H1 (cell line): ENCODE measurements at places on chromosomes 7 and 10. TPM values are rescaled to one million over a fixed set of nuclear protein-coding genes. Genes with fewer than 3 reads are reported as not detected.

The DTX2 gene
- total RNA-seq: 55.6 and 59.1 TPM in 2 replicates

The ADARB2 gene
- total RNA-seq: 2.7 and 2.8 TPM in 2 replicates

The FBXO24 gene
- total RNA-seq: 0.35 and 0.59 TPM in 2 replicates

DNA sequence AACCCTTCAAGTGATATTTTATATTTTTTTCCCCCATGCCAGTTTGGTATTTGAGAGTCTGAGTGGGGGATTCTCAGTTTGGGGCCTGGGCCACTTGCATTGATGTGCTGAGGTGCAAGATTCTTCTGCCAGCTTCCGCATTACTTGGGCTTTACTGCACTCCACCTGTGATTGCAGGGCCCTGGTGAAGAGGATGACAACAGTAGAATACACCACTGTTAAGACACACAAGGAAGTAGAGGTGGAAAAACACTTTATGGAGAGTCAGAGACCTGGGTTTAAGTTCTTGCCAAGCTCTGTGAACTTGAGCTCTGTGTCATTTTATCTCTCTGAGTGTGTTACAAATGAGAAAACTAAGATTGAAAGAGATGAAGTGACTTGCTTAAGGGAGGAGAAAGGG is 209.4 kb downstream of the LRMDA start:
- H3K4me1 ChIP-seq: no peaks in the 10 kb centered on the region
- H3K27ac ChIP-seq: no peak overlapping the region
- no peak overlapping the region for H3K4me3 ChIP-seq
- no peaks in the 10 kb centered on the region for H3K36me3 ChIP-seq
- no peaks in the 10 kb centered on the region for H3K27me3 ChIP-seq

- H3K36me3 ChIP-seq: no peaks in the 10 kb centered on the region
- no peaks in the 10 kb centered on the region for H3K27me3 ChIP-seq
- DNase-seq: no peak
- no peaks in the 10 kb centered on the region for H3K4me1 ChIP-seq
- no peak overlapping the region for H3K4me3 ChIP-seq
These were observed 141.8 kb upstream of the FGFR2 start for GRCh38 chr10:121740069-121740468.

DNA sequence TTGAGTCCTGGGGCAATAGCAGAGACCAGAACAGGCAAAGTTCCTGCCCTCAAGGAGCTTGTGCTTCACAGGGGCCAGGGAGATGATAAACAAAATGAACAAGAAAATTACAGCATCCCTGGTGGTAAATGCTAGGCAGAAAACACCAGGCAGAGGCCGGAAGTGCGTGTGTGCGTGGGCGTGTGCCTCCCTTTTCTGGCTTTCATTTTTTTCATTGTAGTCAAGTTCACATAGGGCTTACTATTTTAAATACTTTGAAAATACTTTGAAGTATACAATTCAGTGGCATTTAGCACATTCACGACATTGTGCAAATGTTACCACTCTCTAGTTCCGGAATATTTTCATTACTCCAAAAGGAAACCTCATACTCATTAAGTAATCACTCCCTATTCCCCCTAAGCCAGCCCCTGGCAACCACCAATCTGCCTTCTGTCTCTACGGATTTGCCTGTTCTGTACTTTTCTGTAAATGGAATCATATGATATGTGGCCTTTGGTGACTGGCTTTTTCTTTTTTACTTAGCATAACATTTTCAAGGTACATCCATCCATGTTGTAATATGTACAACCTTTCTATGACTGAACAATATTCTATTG is 88.1 kb upstream of the PDCD4 start:
- no peaks in the 10 kb centered on the region for H3K27me3 ChIP-seq
- H3K4me3 ChIP-seq: no peak overlapping the region
- H3K27ac ChIP-seq: no peak overlapping the region
- H3K36me3 ChIP-seq: no peaks in the 10 kb centered on the region
- no peaks in the 10 kb centered on the region for H3K4me1 ChIP-seq
- no peak for DNase-seq

GRCh38 chr7:28847681-28848080 is 110.4 kb downstream of the TRIL start:
- DNase-seq: no peak
- no peaks in the 10 kb centered on the region for H3K36me3 ChIP-seq
- H3K27ac ChIP-seq: no peak overlapping the region
- H3K4me3 ChIP-seq: no peak overlapping the region
- H3K4me1 ChIP-seq: no peaks in the 10 kb centered on the region

- H3K36me3 ChIP-seq: no peaks in the 10 kb centered on the region
- no peaks in the 10 kb centered on the region for H3K27me3 ChIP-seq
- H3K4me1 ChIP-seq: no peaks in the 10 kb centered on the region
- no peak for DNase-seq
These were observed 143.8 kb downstream of the TES start for GRCh38 chr7:116354171-116354545.

DNA sequence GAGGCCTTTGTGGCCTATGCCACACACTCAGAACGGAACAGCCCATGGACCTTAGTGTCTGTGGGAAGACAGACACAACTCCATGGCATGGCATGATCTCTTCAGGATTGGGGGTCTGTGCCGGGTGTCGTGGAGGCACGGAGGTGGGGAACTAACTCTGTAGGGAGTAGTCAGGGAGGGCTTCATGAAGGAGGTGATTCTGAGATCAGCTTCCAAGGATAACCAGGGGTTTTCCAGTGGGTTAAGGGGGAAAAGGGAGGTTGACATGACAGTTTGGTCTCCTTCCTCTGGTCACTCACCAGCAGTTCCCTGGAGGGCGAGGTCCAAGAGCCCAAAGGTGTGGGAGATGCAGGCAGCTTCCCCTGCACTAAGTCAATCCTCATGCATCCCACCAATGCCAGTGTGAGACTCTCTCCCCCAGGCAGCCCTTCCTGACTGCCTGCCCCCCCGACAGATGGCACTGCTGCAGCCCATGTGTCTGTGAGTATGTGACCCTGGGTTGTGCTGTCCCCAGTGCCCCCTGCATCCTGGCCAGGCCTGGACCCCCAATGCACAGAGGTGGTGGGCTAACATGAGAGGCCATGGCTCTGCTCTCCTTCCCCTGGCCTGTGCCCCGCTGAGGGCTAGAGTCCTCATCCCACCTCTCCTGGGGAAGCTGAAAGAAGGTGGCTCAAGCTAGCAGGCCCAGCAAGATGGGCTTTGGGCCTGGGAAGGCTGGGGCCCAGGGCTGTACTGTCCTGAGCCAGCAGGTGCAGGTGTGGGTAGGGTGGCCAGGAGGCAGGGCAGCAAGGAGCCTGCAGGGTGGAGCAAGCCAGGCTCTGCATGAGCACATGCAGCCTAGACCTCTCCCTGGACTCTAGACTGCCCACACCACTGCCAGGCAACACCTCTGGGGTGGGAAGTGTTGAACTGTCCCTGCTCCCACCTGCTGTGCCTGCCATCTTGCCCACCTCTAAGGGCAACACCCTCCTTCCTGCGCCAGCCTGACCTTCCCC is 39.7 kb downstream of the RASGEF1A start:
- peaks cover 3% of the 10 kb centered on the region; the same call in 1 of the 2 replicates for H3K36me3 ChIP-seq
- H3K4me1 ChIP-seq: peaks cover 12% of the 10 kb centered on the region
- H3K27me3 ChIP-seq: peaks cover 39% of the 10 kb centered on the region
- H3K27ac ChIP-seq: no peak overlapping the region
